ENCODE measurements at places on chromosomes 7 and 10.

DNA sequence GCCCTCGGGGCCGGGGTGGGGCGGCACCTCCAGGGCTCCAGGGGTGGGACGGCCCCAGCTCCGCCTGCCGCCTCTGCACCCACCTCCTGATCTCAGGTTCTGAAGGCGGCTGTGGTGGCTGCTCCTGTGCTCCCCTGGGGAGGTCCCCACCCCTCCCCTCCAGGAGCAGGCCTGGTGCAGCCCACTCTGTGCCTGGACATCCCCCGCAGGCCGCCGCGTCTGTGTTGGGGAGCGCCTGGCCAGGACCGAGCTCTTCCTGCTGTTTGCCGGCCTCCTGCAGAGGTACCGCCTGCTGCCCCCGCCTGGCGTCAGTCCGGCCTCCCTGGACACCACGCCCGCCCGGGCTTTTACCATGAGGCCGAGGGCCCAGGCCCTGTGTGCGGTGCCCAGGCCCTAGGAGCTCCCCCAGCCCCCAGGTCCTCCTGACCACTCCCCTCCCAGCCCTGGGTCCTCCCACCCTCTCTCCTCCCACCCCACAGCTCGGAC lies 5.5 kb downstream of the CYP2W1 start:
- DNase-seq: no peak

DNA sequence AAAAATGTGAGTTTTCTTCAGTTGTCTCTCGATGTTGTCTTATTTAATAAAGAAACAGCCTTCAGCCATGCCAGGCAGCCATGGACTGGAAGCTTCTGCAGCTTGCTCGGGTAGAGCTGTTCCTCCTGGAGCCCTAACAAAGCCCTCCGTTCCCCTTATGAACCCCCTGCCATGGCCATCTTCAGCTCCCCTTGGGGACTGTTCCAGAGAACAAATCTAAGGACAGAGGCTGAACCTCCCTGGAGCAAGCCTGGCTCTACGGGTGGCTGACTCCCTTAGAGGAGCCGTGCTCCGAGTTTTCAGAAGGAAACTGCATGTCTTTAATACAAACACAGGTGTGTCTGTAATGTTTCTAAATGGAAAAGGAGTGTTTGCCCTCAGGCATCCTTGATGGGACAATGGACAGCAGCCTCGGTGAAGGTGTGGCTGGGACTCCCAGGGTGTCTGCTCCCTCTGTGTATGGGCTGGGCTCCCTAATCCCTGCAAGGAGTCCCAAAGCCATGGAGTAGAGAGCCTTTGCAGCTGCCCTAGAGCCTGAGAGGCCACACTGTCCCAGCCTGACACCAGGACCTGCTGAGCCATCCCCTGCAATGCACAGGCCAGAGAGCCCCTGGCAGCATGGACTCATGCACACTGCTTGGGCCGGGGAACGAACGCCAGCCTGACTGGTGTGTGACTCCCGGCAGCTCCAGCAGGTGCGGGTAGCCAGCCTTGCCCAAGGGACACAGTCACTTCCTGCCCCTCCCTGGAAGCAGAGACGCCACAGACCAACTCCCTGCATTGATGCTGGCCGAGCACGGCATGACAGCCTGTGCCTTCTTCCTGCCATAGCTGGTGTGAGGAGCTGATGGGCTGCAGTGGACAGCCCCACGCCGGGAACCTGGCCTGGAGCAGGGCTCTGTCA lies 381.8 kb downstream of the TCERG1L start:
- DNase-seq: no peak

DNA sequence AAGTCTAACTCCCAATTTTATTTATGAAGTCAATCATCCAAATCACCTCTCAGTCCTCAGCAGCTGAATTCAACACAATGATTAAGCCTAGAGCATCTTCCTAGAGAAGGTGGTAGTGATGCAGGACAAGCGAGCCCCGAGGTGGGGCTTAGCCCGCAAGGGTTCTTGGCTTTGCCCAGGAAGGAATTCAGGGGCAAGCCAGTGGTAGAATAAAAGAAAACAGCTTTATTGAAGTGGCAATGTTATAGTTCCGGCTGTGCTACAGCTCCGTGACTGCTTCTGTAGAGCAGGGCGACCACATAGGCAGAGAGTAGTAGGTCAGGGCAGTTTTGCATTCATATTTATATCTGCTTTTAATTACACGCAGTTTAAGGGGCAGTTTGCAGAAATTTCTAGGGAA lies 18.1 kb downstream of the IL2RA start:
- DNase-seq: no peak

GRCh38 chr7:73644688-73645286 lies 20.5 kb upstream of the MLXIPL start:
- no peak for DNase-seq

DNA sequence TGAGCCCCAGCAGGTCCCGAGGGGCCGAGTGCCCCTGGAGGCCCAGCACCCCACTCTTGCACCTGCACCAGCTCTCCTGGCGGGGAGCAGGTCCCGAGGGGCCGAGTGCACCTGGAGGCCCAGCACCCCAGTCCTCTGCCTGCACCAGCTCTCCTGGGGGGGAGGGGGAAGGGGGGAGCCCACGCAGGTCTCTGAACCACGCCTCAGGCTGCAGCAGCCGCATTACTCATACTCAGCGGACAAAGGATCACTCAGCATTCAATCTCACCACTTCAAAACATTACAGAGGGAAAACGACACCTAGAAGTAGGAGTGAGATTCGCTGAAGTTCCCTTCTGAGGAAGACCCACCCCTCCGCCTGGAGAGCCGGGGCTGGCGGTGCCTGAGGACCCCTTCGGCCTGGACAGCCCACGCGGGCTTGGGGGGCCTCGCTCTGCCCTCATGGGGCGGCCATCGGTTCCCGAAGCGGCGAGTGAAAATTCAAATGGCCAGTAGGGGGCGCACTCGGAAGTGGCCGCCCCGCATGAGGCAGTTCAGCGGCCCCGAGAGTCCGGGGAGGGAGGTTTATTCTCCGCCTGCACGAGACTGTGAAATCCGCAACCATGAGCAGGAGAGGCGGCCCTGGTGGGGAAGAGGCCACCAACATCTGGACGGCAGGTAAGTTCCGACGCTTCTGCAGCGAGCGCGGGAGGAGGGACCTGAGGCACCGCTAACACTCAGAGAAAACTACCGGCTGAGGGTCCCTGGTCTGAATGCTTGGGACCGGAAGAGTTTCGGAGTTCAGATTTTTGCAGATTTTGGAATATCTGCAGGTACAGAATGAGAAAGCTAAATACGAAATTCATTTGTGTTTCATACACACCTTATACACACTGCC lies 1.1 kb upstream of the GPER1 start:
- peak; percentile 56 for DNase-seq

GRCh38 chr7:73742753-73743641 lies 4.4 kb upstream of the ABHD11 start:
- no peak for DNase-seq

Measured in stimulated activated CD4-positive, alpha-beta T cell treated with anti-CD3 and anti-CD28 coated beads, TNF-alpha, amount 100 ng/mL, for 4 hours (primary cell).